ENCODE measurements at places on chromosomes 1 and 21.

GRCh38 chr21:31410499-31411131 lies 66.6 kb upstream of the TIAM1 start:
- DNase-seq = peak; percentile 7

DNA sequence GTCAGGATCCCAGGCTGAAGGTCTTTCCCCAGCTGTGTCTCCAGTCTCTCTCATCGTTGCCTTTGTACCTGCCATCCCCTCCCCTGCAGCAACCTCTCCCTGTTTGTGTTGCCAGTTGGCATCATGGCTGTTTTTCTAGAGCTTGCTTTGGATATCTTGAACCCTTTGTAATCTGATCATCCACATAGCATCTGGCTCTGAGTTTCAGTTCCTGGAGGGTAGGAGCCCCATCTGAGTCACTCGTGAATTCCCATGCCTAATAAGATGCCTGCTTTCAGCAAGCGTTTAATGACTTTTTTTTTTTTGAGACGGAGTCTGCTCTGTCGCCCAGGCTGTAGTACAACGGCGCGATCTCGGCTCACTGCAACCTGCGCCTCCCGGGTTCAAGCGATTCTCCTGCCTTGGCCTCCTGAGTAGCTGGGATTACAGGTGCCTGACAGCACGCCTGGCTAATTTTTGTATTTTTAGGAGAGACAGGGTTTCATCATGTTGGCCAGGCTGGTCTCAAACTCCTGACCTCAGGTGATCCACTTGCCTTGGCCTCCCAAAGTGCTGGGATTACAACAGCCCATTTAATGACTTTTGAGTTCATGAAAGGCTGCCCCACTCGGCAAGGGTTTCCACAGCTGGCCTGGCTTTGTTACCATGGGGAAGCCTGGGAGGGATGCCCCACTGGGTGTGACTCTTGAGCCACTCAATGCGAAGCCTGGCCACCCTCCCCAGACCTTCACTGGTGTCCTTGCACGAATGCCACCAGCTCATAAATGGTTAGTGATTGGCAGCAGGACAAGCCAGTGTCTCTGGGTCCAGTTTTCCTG lies 11.9 kb downstream of the ALPL start:
- DNase-seq = no peak

DNA sequence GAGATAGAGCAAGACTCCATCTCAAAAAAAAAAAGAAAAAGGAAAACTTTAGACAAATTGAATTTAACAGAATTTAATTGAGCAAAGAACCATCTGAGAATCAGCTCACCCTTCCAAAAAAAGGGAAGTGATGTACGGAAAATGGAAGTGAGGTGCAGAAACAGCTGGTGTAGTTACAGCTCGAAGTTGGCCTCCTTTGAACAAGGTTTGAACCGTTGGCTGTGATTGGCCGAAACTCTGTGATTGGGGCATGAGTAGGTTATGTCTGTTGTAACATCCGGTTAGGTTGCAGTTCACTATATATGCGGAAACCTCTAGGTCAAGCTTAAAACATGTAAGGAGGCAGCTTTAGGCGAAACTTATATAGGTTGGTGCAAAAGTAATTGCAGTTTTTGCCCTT lies 97.9 kb upstream of the KIF26B start:
- no peak for DNase-seq

DNA sequence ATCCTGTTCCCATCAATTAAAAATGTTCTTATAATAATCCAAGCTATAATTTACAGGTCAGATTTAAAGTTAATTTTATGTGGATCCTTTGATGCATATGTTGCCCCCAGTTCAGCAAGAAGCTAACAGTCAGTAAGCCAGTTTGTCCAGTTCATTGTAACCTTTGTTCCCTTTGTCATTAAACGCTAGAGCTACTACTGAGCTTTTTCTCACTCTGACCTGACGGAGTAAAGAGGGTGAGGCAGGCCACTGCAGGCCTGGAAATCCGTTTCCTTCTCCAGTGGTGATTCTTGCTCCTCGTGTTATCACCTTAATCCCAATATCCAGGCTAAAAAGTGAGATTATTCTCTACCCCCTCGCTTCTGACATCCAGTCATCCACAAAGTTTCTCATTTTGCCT lies 10.2 kb downstream of the YBX1 start:
- DNase-seq = no peak

DNA sequence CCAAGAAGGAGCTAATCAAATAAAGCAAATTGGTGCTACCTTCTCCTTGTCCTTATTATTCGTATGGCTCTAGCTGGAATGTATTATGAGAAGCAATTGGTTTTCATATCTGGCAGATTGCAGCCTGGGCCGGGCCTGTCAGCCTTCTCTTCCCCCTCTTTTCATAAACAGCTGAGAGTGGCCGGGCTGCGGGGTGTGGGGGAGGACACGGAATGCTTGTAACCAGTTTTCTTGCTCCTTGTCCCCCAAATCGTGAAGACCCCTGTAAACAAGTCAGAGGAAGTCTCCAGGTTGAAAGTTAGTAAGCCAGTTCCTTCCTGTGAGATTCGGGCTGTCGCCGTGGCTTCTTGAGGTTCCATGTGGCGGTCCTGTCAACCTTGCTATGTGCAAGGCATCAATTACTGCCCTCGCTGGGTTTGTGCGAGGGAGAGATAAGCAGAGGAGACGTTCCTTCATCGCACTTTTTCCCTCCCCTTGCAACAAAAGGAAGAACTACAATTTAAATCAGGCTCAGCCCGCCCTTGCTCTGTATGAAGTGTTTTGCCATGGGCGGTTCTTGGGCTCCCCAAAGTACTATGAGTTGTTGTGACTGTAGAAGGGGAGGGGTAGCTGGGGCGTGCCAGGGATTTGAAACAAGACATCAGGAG lies 450.7 kb downstream of the CAMTA1 start:
- DNase-seq = no peak

DNA sequence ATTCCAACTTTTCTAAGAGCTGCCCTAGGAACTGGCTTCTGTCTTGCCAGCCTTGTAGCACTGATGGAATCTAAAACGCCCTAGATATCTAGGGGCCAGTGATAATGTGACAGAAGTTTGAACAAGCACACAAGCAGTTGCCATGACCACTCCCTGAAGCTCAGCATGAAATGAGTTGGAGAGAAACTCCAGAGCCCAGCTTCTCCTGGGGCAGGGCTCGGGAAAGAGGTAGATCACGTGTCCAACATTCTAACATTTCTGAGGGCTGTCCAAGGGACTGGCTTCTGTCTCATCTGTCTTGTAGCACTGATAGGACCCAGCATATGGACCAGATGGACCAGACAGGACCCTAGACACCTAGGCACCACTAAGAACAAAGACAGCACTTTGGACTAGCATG lies 37.9 kb downstream of the OMA1 start:
- no peak for DNase-seq

DNA sequence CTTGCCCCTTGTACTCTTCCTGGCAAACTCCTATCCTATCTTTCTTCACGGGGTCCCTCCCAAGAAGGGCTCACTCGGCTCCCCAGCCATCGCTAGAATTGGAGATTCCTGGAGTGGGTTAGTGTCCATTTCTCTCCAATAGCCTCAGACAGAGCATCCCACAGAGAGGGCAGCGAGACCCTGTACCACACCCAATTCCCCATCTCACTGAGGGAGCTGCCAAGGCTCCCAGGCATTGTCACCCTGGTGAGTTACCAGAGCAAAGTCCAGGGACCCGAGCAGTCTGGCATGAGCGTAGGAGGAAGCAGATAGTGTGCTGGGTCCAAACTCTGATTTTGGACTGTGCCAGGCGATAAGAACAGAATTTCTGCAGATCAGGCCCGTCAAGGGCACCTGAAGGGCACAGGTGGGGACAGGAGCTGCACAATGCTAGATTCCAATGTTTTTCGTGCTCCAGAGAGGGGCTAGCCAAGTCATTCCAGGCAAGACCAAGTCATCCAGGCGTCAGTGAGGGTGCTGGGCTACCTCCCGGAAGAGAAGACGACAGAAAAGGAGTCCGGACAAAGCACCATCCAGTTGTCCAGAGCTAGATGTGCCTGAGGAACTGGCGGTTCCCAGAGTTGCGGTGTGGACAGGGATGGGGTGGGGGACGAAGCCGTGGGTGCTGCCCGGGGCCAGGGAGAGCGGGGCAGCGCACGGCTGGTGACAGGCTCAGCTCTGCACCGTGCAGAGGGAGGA lies 15.3 kb downstream of the AKR7A3 start:
- no peak for DNase-seq

- no peak for DNase-seq
These were observed 44.3 kb downstream of the TPR start for GRCh38 chr1:186330758-186331157.

GRCh38 chr21:45138199-45139002 lies 64.0 kb downstream of the ADARB1 start:
- DNase-seq = peak; percentile 52

GRCh38 chr1:8047686-8048445 lies 21.8 kb upstream of the ERRFI1 start:
- DNase-seq = no peak

GRCh38 chr1:234230414-234230862 lies 142.8 kb upstream of the COA6 start:
- DNase-seq = no peak

DNA sequence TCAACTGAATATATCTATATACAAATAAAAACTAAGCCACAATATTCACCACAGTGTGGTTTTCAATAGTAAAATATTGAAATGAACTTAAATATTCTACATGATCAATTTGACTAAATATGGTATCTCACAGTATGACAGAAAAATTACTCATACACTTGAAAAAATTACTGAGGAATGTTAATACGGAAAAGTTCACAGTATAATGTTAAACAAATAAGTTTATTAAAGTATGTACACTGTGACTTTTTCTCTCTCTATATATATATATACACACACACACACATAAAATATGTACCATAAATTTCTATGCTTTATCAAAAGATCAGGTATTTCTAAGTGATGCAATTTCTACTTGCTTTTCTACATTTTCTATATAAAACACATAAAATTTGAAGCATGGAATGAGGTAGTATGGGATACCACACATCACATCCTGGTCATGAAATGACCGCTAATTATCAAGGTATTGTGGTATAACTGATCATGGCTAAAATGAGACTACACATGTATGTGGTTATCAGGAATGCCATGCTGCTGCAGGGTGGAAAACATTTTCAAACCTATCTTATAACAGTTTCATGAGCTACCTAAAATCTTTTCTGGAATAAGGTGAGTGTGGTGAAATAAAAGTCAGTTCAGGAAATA lies 102.3 kb downstream of the CDC42BPA start:
- no peak for DNase-seq

- no peak for DNase-seq
These were observed 521.8 kb downstream of the PTPRU start for GRCh38 chr1:29757866-29758780.

DNA sequence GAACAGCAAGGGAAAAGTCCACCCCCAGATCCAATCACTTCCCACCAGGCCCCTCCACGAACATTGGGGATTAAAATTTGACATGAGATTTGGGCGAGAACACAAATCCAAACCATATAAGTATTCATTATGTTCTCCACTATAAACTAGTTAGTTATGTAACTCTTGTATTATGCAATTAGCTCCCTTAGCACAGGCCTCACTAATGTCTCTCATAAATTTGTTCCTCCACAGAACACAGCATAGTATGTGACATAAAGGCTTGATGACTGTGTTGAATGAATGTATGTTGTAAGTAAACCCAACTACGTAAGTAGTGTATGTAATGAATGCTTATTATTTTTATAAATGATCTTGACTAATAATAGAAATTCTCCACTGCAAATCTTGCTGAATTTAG lies 223.3 kb upstream of the ZRANB2 start:
- no peak for DNase-seq

DNA sequence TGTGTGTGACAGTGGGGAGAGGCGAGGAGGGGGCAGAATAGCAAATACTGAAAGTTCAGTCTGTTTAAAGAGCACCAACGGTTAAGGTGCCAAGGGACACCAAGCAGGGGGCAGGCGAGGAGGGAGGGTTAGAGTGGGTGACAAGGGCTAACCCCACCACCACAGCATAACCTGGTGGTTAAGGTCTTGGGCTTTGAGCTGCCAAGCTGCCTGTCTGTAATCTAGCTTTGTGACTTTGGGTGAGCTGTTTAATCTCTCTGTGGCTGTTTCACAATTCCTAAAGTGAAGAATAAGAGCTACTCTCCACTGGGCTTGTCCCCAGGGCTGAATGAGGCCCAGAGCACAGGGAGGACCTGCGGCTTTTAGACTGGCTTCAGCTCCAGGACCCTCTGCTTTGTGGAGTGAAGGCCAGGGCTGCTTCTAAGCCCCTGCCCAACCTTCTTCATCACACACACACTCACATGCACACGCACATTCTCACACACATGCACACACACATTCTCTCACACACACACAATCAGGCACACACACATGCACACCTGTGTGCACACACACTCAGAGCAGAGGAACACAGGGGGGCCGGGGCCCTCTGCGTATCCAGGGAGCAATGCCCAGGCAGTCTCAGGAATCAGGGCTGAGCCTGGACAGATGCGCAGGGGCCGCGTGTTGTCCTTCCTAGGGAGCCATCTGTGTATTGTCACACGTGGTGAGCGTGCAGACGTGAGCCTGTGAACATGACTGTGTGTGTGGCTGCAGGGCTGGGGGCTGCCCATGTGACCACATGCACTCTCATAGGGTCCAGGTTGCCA lies 101.6 kb upstream of the TARDBP start:
- DNase-seq = no peak

DNA sequence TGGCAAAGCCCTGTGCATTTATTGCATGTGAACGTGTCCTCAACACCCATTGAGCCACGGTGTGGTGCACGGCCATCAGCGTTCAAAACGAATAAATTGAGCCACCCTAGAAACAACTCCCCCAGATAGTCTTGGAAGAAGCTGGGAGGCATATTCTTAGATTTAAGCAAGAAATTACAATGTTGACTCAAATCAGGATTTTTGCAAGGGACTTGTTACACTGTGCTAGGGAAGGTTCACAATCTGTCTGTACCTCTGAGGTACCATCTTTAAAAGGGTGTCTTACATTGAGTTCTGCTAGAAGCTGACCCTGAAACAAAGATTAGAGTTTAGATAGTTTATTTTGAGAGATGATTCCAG lies 16.2 kb downstream of the CD247 start:
- DNase-seq = no peak

GRCh38 chr1:226370144-226370923 lies 37.6 kb downstream of the PARP1 start:
- DNase-seq = no peak

DNA sequence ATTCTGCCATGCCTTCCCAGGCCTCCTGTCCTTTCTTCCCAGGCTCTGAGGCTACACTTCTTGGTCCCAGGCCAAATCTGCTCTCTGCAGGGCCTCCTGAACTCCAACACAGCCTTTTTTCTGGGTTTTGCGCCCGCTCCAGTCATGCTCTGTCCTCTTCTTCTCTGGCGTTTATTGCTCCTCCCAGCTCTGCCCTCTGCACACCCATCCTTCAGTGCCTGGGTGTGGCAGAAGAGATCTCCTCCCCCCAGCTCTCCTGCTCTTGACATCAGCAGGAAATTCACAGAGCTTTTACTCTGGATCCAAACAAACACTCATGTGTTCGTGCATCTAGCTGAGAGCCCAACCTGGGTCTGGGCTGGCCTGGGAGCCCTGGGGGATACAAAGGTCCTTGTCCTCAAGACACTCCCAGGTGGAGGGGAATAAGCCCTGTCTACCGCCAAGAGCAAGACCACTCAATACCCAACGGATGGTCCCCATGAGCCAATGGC lies 22.9 kb upstream of the EPS8L3 start:
- no peak for DNase-seq

- DNase-seq = no peak
These were observed 287.4 kb downstream of the NPHP4 start for GRCh38 chr1:5704561-5705514.
